ENCODE measurements at places on chromosomes 6 and 20.

DNA sequence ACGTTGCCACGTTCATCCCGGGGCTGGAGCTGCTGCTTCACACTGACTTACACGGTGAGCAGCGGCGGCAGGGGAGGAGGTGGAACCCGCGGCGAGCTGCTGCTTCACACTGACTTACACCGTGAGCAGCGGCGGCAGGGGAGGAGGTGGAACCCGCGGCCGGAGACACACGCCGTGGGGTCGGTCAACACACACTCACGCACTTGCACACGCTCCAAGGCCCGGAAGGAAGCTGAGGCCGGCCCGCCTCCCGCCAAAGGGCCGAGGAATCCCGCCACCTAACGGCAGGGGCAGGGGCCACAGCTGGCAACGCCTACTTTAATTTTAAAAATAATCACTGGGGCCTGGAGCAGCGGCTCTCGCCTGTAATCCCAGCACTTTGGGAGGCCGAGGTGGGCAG lies 94.4 kb upstream of the FOXC1 start:
- DNase-seq, result no peak

DNA sequence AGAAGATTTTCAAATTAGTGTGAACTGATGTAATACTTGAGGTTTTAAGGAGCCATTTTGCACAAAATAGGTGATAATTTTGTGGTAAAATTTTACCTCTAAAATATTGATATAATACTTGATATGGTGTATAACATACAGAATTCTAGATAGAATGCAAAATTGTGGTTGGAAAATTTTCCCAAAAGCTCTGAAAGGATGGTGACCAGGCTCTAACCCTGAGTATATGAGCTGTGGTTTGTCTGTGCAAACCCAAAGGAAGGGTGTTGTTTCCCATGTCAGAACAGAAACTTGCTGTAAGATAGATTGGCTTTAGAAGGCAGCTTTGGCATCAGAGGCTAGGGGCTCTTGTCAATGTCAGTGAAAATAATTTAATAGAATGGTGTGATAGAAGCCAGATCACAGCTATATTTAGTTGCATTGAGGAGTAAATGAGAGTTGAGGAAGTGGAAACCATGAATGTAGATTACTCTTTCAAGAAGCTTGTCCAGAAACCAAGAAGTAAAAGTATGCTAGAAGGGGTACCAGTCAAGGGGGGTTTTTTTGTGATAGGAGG lies 257.7 kb downstream of the FARS2 start:
- DNase-seq, result no peak

- DNase-seq, result no peak
Measured at GRCh38 chr20:48523191-48523995, 304.4 kb downstream of the PREX1 start.

DNA sequence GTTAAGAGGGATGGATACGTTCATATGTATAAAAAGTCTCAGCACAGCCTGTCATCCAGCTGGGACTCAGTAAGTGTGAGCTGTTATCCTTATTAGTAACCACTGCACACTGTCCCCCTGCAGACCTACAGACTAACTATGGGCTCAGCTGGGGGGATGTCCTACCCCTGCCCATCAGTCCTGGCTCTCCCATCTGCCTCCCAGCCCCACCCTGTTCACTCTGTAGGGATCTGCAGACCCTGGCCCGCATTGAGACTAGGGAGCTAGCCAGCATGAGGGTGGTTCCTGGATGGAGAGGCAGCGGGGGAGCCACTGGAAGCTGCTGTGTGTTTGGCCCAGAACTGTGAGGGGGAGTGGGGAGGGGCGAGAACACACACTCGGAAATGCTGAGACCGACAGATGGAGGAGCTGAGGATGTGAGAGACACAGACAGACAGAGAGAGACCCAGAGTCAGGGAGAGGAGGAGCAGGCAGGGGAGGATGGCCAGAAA lies 17.1 kb downstream of the XKR7 start:
- DNase-seq, result no peak

- no peak for DNase-seq
Measured at GRCh38 chr6:151499551-151499950, 5.7 kb downstream of the CCDC170 start.

- DNase-seq, result peak; percentile 85
Measured at GRCh38 chr20:62791301-62792181, 4.7 kb upstream of the MRGBP start.

DNA sequence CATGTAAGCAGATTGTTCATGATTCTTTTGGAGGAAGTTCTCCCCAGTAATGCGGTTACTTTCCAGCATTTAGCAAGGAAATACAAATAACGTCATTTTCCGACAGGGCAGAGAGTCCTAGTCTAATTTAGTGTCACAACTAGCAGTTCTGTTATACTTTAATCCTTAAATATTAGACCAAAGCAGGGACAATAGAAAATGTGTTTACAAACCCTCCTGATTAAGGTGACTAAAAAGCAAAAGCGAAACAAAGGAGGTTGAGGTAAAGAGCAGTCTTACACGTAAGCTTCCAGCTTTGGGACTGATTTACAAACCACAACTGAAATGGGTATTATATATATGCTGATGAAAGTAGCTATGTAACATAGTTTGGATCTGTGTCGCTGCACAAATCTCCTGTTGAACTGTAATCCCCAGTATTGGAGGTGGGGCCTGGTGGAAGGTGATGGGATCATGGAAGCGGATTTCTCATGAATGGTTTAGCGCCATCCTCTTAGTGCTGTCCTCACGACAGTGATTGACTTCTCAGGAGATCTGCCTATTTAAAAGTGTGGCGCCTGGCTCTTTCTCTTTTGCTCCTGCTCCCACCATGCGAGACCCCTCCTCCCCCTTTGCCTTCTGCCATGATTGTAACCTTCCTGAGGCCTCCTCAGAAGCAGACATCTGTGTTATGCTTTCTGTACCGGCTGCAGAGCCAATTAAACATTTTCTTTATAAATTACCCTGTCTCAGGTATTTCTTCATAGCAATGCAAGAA lies 81.9 kb downstream of the PLCB1 start:
- no peak for DNase-seq

DNA sequence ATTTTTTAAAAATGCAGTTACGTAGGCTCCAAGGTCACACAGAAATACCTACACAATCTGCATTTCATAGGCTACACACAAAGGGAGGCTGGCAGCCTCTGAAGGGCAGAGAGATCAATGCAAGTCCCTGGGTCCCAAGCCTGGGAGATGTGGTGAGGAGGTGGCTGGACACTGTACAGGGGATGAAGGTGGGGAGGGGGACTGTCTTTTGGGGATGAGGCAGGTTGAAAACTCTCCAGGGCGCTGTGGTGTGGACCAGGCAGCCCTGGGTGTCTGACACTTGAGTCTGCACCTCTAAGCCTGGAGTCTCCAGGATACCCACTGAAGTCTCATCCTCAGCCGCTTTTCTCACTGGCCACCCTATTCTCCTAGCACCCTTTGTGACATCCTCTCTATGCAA lies 24.5 kb downstream of the TXNDC5 start:
- no peak for DNase-seq

- DNase-seq, result no peak
Measured at GRCh38 chr6:90578894-90579549, 7.8 kb downstream of the MAP3K7 start.

- DNase-seq, result no peak
Measured at GRCh38 chr6:45737331-45738056, 278.2 kb downstream of the CLIC5 start.

DNA sequence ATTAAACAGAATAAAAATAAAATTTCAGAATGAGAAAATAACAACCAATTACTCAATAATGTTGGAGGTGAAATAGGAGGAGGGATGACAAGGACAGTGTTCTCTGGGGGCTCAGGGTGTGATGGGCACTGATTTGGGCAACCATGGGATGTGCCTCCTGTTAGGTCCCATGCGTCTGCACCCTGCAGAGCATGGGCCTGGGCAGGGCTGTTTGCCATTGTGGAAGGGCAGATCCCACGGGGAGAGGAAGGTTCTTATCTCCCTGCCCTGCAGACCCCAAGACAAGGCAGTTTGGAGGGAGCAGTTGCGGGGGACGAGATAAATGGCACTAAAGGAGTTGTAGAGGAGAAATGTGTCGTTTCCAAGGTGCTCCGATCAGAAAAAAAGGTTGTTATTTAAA lies 206.3 kb downstream of the THBS2 start:
- DNase-seq, result no peak

- no peak for DNase-seq
Measured at GRCh38 chr20:18263723-18264122, 24.6 kb upstream of the ZNF133 start.

DNA sequence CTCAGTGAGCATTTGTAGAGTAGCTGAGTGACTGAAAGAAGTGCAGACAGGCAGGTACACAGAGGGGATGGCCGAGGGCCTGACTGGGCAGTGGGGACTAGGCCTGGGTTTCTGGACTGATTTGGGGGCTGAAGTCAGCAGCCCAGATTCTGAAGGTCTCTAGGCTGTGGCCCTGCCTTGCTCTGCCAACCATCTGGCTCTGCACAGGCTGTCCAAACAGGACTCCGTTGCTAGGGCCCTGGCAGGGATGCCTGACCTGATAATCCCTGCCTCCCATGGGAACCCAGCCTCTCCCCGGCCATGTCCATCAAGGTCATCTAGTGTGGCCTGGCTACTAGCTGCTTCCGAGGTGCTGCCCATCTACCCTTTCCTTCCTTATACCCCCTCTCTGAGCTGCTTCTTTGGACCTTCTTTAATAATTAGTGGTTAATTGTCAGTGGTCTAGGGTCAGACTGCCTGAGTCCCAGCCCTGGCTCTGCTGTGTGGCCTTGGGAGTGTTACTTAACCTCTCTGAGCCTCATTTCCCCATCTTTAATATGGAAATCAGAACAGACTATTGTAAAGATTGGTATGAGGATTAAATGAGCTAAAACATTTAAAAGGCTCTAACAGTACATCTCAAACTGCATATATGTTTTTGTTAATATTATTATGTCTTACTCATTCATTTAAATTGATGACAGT lies 137.9 kb downstream of the VEGFA start:
- DNase-seq, result no peak

GRCh38 chr6:170085475-170086401 lies 205.1 kb downstream of the DLL1 start:
- no peak for DNase-seq

- no peak for DNase-seq
Measured at GRCh38 chr6:148682990-148683389, 63.8 kb upstream of the UST start.

- no peak for DNase-seq
Measured at GRCh38 chr6:95686895-95687294, 109.6 kb downstream of the MANEA start.

DNA sequence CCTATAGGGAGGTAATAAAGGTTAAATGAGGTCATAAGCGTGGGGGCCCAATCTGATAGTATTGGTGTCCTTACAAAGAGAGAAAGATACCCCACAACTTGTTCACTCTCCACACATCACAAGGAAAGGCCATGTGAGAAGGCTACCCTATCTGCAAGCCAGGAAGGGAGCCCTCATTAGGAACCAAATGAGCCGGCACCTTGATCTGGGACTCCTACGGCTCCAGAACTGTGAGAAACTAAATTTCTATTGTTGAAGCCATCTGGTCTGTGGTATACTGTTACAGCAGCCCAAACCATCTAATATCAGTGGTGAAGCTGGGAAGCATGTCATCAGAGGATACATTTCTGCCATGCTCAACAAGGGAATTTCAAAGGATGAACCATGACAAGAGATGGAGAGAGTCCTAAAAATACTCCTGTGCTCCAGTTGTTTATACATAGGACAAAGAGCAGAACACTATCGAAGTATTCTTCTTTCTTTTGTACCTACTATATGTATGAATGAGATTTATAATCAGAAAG lies 10.4 kb downstream of the COX7A2 start:
- no peak for DNase-seq

DNA sequence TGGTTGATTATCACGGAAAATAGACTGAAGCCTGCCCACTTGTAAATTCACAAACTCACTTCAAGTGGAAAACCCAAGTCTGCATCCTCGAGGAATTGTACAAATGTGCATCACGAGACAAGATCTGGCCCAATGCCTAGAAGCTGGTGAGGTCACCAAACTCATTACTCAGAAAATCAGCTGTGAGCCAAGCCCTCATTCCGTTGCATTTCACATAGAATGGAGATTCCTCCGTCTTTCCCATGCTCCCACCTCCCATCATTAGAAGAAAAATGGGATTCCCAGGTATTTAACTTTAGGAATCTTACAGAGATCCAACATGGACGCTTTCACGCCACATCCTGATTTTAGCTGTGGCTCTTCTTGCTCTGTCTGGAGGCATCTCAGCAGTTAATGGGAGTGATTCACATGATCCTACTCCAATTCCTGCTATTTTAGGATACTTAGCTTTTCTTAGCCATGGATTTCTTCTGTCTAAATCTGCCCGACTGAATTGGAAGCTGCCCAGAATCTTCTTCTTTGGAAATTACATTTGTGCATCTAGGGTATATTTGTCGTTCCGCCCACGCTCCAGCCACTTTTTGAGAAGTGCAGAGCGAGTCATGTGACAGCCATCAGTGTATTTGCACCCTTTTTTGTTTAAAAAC lies 68.7 kb upstream of the STMND1 start:
- DNase-seq, result no peak

- DNase-seq, result no peak
Measured at GRCh38 chr6:7921046-7921445, 10.5 kb upstream of the TXNDC5 start.

DNA sequence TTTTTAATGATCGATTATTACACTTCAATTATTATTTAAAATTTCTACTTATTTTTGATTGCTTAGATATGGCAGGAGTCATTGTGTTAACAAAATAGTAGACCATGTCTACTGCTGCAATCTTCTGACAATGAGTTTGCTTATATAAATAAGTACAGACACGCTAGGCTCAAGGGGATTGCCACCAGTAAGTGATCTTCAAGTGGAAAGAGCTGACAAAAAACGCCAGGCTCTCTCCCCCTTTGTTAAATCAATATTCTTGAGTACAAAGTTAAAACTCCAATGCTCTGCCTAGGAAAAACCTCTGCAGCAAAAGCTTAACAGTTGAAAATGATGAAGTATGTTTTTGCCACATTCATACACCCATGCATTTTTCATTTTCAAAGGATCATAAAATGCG lies 738.1 kb downstream of the HDGFL1 start:
- DNase-seq, result no peak

DNA sequence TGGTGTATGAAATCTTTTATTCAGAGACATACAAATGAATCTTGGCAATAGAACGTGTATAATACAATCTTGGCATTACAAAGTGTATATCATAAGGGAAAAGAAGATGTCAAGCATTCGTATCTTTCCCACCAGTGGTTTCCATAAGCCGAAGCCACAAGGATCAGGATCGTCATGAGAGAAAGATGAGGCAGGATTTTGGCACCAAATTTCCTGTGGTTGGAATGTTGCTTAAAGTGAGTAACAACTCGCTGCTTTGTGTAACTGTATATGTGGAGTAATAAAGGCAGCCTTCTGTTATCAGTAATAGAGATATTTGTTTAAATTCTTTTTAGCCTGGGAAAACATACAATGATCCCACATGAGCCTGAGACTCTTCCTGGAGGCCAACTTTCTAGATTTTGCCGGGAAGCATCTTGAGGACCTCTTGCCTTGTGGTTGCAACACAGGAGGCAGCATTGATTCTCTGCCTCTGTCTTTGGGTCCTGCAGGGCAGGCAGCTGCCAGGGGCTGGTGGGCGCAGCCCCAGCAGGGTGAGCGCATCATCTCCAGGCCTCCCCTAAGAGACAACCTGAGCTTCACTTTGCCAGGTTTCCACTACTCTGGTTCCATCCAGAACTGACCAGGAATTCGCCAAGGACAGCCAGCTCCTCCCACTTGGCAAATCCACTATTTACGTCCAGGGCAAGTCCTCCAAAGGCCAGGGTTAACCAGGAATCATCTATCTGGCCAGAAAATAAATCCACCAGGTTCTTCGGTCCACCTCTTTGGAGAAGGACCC lies 230.9 kb upstream of the SULF2 start:
- DNase-seq, result no peak

Measured in D721Med (cell line).